IPS DF 6.9 (cell line): ENCODE measurements at places on chromosomes 3 and 15.

GRCh38 chr3:99366663-99367429, 271.5 kb upstream of the COL8A1 start:
- no peaks in the 10 kb centered on the region for H3K36me3 ChIP-seq
- no peak overlapping the region for H3K27ac ChIP-seq
- no peaks in the 10 kb centered on the region for H3K4me1 ChIP-seq
- no peaks in the 10 kb centered on the region for H3K27me3 ChIP-seq

- no peak overlapping the region for H3K4me3 ChIP-seq
- H3K27ac ChIP-seq: no peak overlapping the region
- no peaks in the 10 kb centered on the region for H3K27me3 ChIP-seq
Measured at GRCh38 chr15:28932361-28932760, 46.6 kb downstream of the APBA2 start.

DNA sequence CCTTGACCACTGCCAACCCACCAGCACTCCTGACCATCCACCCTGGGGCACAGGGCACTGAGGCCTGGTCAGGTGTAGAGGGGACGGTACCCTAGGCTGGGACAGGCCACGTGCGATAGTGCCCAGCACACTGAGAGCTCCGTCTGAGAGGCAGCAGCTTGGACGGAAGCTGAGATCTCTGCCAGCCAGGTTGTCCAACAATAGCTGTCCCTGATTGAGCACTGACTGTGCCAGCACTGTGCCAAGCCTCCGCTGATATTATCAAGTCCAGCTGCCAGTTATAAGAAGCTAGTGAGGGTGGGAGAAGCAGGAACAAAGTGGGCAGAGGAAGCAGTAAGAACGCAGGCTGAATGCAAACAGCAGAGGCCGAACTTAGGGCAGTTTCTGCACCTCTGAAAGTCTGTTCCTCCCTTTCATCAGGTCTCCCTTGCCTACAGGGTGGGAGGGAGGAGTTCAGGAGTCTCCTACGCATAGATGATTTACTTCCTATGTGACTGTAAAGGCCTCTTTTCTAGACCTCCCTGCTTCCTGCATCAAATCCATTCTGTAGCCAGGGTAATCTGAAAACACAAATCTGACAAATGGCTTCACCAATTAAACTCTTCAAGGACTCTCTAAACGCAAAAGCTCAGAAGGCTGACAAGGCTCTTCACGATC, 29.7 kb downstream of the MRPS11 start:
- no peaks in the 10 kb centered on the region for H3K4me1 ChIP-seq
- H3K4me3 ChIP-seq: no peak overlapping the region
- no peaks in the 10 kb centered on the region for H3K36me3 ChIP-seq
- no peaks in the 10 kb centered on the region for H3K27me3 ChIP-seq

- H3K4me3 ChIP-seq: no peak overlapping the region
- H3K27me3 ChIP-seq: no peaks in the 10 kb centered on the region
- no peak overlapping the region for H3K27ac ChIP-seq
Measured at GRCh38 chr3:120214176-120214575, 70.8 kb downstream of the GPR156 start.

- no peak overlapping the region for H3K4me3 ChIP-seq
- no peaks in the 10 kb centered on the region for H3K4me1 ChIP-seq
- no peak for DNase-seq
- H3K27me3 ChIP-seq: no peaks in the 10 kb centered on the region
- no peaks in the 10 kb centered on the region for H3K36me3 ChIP-seq
- H3K27ac ChIP-seq: no peak overlapping the region
Measured at GRCh38 chr3:56137415-56137814, 330.9 kb downstream of the ERC2 start.

DNA sequence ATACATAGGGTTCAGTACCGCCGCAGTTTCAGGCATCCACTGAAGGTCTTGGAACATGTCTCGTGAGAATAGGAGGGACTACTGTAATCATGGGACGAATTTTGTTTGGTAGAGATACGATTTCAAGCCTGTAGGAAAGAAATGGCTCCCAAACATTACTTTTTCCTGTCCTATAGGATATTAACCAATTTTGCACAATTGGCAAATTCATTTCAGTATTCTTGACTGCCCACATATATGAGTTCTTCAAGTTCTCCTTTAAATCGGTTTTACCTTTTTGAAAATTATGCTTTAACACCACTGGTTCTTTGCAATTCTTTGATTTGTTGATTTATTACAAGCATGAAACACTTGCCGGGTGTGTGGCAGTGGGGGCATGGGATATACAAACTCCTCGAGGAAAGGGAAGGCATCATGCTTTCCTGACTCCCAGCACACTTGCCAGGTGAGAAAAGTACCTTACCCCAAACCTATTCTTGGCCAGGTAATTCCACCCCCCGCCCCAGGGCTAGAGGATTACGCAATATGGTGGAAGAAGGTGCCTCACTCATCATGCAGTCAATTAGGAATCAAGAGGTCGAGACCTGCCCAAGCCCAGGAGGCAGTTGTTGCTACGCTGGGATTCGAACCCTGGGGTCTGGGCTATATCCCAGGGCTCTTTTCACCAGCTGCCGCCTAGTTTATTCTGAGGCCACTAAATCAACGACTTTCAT, 584 bp upstream of the LARS2 start:
- no peaks in the 10 kb centered on the region for H3K4me1 ChIP-seq
- no peak overlapping the region for H3K27ac ChIP-seq
- H3K36me3 ChIP-seq: no peaks in the 10 kb centered on the region

DNA sequence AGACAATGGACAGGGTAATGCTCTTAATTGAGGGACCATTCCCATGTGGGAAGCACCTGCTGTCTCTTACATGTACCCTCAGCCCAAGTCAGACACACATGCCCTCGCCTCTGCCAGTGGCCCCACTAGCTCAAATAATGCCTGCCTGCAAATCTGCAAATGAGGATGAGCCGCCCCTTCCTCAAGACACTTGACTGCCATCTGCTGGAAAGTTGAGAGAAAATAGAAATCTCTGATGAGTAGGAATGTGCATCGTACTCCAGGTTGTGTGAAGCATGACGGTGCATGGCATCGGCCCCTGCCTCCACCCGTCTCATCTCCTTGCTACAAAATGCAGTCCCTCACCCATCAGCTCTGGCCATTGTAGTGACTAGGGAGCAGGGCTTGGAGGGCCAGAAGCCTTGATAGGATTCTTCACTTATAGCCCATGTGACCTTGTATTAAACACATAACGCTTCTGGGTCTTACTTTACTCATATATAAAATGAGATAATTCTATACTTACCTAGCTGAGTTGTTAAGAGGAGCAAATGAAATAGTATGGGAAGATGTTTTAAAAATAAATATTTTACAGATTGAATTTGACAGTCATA, 6.3 kb upstream of the SCN5A start:
- no peak overlapping the region for H3K4me3 ChIP-seq
- H3K27me3 ChIP-seq: no peaks in the 10 kb centered on the region; the same call in 1 of the 2 replicates
- peaks cover 5% of the 10 kb centered on the region for H3K4me1 ChIP-seq
- H3K36me3 ChIP-seq: no peaks in the 10 kb centered on the region
- H3K27ac ChIP-seq: no peak overlapping the region
- DNase-seq: no peak

GRCh38 chr15:99435877-99436541, 129.8 kb upstream of the MEF2A start:
- H3K4me1 ChIP-seq: peaks cover 2% of the 10 kb centered on the region
- H3K4me3 ChIP-seq: no peak overlapping the region
- no peak for DNase-seq
- no peak overlapping the region for H3K27ac ChIP-seq

DNA sequence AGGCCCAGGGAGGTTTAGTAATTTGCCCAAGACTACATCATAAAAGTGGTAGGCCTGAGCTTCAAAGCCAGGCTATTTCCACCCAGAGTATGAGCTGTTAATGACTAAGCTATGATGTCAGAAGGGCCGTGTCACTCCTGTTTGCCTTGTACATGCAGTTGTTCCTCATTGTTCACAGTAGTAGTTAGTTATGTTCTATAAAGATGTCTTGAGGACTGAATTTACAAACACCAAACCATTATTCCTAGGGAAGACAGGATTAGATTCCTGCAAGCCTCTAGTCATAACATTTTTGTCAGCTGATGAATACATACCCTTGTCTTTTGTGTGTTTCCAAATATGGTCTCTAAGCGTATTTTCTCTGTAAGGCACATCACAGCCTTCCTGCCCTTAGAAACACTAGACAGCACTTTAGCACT, 20.9 kb upstream of the LARS2 start:
- no peaks in the 10 kb centered on the region for H3K27me3 ChIP-seq
- no peak overlapping the region for H3K4me3 ChIP-seq
- no peaks in the 10 kb centered on the region for H3K36me3 ChIP-seq
- no peak overlapping the region for H3K27ac ChIP-seq
- H3K4me1 ChIP-seq: peaks cover 2% of the 10 kb centered on the region; the same call in 1 of the 2 replicates

DNA sequence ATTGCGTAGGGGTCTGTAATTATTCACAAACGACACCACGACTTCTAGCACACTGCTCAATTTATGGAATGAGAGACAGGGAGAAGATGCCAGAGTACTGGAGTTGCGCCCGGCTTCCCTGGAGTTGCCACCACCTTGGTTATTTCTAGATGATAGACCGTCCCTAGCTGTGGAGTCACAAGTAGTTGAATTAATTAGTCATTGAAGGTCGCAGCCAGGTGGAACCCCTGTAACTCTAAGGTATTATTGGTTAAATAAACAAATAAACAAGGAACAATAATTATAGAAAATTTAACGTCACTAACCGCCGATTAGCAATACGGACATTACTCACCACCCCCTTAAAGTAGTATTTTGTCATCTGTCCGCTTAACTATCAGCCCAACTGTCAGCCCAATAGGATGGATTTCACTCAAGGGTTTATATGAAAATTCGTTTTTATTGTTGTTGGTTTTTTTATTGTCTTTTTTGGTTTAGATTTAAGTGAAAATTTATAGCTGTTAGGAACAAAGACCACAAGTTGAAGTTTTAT, 911 bp upstream of the AZI2 start:
- no peaks in the 10 kb centered on the region for H3K4me1 ChIP-seq
- H3K27me3 ChIP-seq: no peaks in the 10 kb centered on the region
- H3K27ac ChIP-seq: no peak overlapping the region
- H3K4me3 ChIP-seq: peak overlapping the region; percentile 51; the same call in 1 of the 2 replicates
- DNase-seq: no peak

DNA sequence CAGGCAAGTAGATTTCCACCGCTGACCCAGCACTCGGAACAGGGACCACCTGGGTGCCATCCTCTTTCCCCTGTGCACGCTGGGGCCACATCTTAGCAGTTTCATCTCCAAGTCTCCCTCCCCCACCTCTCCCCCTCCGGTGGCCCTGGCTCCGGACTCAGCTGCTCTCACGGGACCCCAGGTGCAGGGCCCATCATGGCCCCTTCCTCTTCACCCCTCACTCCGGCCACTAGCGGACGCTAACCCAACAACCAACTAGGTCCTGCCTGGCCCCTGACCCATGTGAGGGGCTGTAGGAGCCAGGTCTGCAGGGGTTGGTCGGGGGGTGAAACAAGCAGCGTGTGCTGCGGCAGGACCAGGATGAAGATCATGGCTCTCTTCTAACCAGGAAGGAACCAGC, 31.3 kb upstream of the IQSEC1 start:
- no peak for DNase-seq
- H3K4me1 ChIP-seq: no peaks in the 10 kb centered on the region
- no peaks in the 10 kb centered on the region for H3K36me3 ChIP-seq
- no peak overlapping the region for H3K4me3 ChIP-seq
- no peak overlapping the region for H3K27ac ChIP-seq
- H3K27me3 ChIP-seq: no peaks in the 10 kb centered on the region

GRCh38 chr3:170220871-170221270, 1.4 kb upstream of the PRKCI start:
- H3K36me3 ChIP-seq: no peaks in the 10 kb centered on the region
- H3K4me1 ChIP-seq: no peaks in the 10 kb centered on the region
- H3K27ac ChIP-seq: no peak overlapping the region

DNA sequence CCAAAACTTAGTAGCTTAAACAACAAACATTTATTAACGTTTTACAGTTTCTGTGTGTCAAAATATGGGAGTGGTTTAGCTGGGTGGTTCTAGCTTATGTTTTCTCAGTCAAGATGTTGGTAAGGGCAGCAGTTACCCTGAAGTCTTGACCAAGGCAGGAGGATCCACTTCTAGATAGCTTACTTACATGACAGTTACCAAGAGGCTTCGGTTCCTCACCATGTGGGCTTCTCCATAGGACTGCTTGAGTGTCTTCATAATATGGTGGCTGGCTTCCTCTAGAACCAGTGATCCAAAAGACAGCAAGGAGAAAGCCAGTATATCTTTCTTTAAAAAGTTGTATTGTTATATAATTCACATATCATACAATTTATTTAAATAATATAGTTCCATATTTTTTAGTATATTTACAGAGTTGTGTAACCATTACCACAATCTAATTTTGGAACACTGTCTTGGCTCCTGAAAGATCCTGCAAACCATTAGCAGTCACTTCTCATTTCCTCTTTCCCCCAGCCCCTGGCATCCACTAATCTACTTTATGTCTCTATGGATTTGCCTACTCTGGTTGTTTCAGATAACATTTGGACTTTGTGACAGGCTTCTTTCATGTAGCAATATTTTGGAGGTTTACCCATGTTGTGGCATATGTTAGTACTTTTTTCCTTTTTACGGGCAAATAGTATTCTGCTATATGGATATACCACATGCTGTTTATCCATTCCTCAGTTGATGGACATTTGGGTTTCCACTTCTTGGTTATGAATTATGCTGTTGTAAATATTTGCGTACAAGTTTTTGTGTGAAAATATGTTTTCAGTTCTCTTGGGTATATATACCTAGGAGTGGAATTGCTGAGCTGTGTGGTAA, 33.3 kb downstream of the MAPK6 start:
- H3K4me3 ChIP-seq: no peak overlapping the region
- H3K4me1 ChIP-seq: no peaks in the 10 kb centered on the region
- no peak for DNase-seq
- no peaks in the 10 kb centered on the region for H3K27me3 ChIP-seq
- H3K27ac ChIP-seq: no peak overlapping the region
- H3K36me3 ChIP-seq: peaks cover 8% of the 10 kb centered on the region; the same call in 1 of the 2 replicates

DNA sequence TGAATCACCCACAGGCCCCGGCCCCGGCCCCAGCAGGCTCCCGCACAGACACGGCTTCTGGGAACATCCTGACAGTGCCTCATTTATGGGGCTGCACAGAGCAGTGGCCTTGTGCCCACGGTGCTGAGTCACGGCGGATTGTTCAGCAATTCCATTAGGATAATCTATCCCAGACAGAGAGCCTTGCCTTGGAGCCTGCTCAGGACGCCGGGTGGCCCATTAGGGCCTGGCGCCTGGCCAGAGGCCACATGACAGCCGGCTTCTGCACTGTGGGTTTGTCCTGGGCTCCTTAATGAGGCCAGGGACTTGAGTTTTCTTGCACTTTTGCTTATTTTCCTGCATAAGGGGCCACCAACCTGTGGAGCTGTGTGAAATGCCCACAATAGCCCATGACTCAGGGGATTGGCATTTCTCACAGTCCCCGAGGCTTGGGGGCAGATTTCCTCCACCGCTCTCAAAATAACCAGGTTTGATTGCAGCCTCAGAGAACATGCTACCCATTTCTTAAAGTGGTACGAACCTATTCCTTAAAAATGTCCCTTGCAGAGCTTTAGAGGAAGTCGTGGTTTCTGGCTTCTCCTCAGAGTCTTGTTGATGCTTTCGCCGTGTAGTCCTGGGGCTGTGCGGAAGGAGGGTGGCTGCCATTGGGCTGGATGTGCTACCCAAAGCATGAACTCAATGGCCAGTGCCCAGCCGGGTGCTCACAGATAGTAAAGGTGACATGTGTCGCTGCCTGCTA, 19.0 kb downstream of the SYNM start:
- peaks cover 8% of the 10 kb centered on the region; the same call in 1 of the 2 replicates for H3K4me1 ChIP-seq
- H3K27ac ChIP-seq: no peak overlapping the region
- H3K4me3 ChIP-seq: no peak overlapping the region
- no peaks in the 10 kb centered on the region for H3K27me3 ChIP-seq
